ENCODE measurements at places on chromosomes 3 and 15.

GRCh38 chr3:101791778-101792177, 12.8 kb downstream of the NXPE3 start:
- no peak for DNase-seq

DNA sequence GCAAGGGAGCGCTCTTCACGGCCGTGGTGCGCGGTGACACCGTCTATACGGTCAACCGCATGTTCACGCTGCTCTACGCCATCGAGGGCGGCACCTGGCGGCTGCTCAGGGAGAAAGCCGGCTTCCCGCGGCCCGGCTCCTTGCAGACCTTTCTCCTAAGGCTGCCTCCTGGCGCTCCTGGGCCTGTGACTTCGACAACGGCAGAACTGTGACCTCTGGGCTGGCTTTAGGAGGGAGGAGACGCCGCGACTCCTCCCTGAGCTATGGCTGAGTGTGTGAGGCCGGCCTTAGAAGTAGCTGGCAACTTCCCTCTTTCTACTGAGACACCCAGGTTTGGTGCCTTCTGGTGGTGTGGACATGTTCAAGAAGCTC, 1.4 kb downstream of the KBTBD13 start:
- peak; percentile 9 for DNase-seq

GRCh38 chr15:74170071-74170844, 3.3 kb upstream of the ISLR start:
- no peak for DNase-seq

DNA sequence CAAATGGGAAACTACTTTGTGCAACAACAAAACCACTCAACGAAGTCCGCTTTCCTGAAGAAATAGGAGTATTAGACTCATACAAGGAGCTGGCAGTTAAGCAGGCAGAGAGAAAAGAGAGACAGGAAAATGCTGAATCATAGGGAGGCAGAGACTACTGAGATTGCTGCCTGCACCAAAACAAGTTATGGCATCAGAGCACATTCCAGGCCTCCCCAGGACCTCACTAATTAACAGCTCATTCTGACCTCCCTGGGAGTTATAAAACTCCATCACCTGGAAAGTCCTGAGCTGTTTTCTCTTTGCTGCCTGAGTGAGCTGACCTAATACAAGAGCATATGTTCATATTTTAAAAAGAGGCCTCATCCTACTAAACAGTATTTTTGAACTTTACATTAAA, 741.0 kb downstream of the MCTP2 start:
- no peak for DNase-seq

- DNase-seq, result no peak
Observed at GRCh38 chr3:117238806-117239205, 529.2 kb downstream of the TUSC7 start.

DNA sequence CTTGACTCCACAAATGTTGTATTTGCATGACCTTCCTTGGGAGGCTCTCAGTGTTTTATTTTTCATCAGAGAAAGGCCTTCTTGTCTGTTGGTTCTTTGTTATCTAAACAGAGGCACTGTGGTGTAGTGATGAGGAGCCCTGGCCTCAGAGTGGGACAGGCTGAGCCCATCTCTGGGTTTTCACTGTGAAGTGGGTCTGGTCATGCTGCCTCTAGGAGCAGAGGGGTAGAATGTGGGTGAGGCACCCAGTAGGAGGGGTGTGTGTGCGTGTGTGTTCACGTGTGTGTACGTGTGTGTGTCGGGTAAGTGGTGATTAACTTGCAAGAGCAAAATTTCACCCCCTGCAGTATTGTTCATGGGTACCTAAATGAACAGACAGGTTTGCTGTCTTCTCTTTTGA, 14.4 kb downstream of the KLF13 start:
- no peak for DNase-seq
